ENCODE measurements at places on chromosomes 1 and 21.
A peak's percentile ranks its signal among the peaks of the same experiment; 100 is the strongest.

GRCh38 chr1:23593556-23594148, 34.4 kb upstream of the ID3 start:
- no peak for DNase-seq

DNA sequence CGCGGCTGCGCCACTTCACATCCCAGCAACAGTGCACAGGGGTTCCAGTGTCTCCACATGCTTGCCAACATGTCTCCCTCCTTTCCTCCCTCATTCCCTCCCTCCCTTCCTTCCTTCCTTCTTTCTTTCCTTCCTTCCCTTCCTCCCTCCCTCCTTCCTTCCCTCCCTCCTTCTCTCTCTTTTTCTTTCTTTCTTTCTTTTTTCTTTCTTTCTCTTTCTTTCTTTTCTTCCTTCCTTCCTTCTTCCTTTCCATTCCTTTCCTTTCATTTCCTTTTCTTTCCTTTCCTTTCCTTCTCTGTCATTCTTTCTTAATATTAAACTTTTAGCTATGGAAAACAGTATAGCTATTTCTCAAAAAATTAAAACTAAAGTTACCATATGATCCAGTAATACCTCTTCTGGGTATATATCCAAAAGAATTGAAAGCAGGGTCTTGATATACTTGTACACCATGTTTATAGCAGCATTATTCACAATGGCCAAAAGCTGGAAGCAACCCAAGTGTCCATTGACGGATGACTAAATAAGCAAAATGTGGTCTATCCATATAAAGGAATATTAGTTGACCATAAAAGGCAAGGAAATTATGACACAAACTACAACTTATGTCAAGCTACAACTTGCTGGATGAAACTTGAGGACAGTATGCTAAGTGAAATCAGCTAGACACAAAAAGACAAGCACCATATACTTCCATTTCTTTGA, 55.0 kb upstream of the TLR5 start:
- no peak for DNase-seq

- no peak for DNase-seq
Observed at GRCh38 chr1:36542962-36543515, 60.3 kb upstream of the CSF3R start.

DNA sequence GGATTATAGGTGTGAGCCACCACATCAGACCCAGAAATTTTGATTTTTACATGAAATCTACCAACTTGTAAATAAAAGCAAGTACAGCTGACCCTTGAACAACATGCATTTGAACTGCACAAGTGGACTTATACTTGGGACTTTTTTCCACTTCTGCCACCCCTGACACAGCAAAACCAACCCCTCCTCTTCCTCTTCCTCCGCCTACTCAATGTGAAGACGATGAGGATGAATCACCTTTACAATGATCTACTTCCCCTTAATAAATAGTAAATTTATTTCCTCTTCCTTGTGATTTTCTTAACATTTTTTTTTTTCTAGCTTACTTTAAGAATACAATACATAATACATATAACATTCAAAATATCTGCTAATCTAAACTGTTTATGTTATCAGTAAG, 17.5 kb upstream of the YRDC start:
- peak; percentile 54 for DNase-seq

- no peak for DNase-seq
Observed at GRCh38 chr1:230086151-230086550, 19.1 kb downstream of the GALNT2 start.

GRCh38 chr1:98896711-98897445, 107.8 kb downstream of the PLPPR5 start:
- DNase-seq, result no peak
